Neural crest cell (in vitro differentiated cells): ENCODE measurements at places on chromosomes 3 and 15. TPM values are rescaled to one million over a fixed set of nuclear protein-coding genes. Genes with fewer than 3 reads are reported as not detected.

The IGSF11 gene
- total RNA-seq = 1.3 and 2.2 TPM in 2 replicates

The DISP2 gene
- total RNA-seq = 2.0 and 3.1 TPM in 2 replicates

The SHC4 gene
- total RNA-seq = 4.9 and 5.0 TPM in 2 replicates

The ADIPOQ gene
- total RNA-seq = not detected in 2 replicates

The EXD1 gene
- total RNA-seq = not detected in 2 replicates

The EPB42 gene
- total RNA-seq = not detected in 2 replicates

The GOLGA8G gene
- not detected in 2 replicates for total RNA-seq

The WNT5A gene
- total RNA-seq = 14.4 and 14.7 TPM in 2 replicates

The IQCF6 gene
- not detected in 2 replicates for total RNA-seq

The FES gene
- 2.8 TPM in 2 replicates for total RNA-seq

The TMCO5A gene
- total RNA-seq = not detected in 2 replicates

The SEMA6D gene
- 11.1 and 11.8 TPM in 2 replicates for total RNA-seq

The KNG1 gene
- not detected in 2 replicates for total RNA-seq

The PTPN9 gene
- total RNA-seq = 41.1 and 42.0 TPM in 2 replicates

The LNP1 gene
- total RNA-seq = 6.9 TPM in 2 replicates

The PTPRG gene
- 38.0 and 41.2 TPM in 2 replicates for total RNA-seq

The HDC gene
- total RNA-seq = 2.6 and 3.5 TPM in 2 replicates

The BUB1B gene
- total RNA-seq = 95.8 and 96.6 TPM in 2 replicates

The GRM7 gene
- total RNA-seq = 0.89 and 1.5 TPM in 2 replicates

The ITGA11 gene
- total RNA-seq = 0.18 and 0.51 TPM in 2 replicates

The POLR2H gene
- 94.5 and 98.9 TPM in 2 replicates for total RNA-seq

The ST8SIA2 gene
- 25.5 and 27.4 TPM in 2 replicates for total RNA-seq

The COPG1 gene
- 116 and 122 TPM in 2 replicates for total RNA-seq

The LRRN1 gene
- total RNA-seq = 77.6 and 85.2 TPM in 2 replicates

The ZWILCH gene
- 30.9 and 32.1 TPM in 2 replicates for total RNA-seq

The CADPS gene
- 8.5 and 9.3 TPM in 2 replicates for total RNA-seq

The RHOA gene
- total RNA-seq = 354 and 361 TPM in 2 replicates

The EPHB3 gene
- total RNA-seq = 9.7 and 13.4 TPM in 2 replicates

The PEX11A gene
- 7.2 and 7.9 TPM in 2 replicates for total RNA-seq

The OR5H14 gene
- total RNA-seq = not detected in 2 replicates

The COMMD2 gene
- 56.8 and 57.6 TPM in 2 replicates for total RNA-seq

The FBXW12 gene
- total RNA-seq = 0.44 and 0.68 TPM in 2 replicates

The IL12A gene
- 0.30 and 0.54 TPM in 2 replicates for total RNA-seq

The TMEM158 gene
- 10.6 and 10.7 TPM in 2 replicates for total RNA-seq

The INSYN1 gene
- 9.5 and 9.6 TPM in 2 replicates for total RNA-seq

The AMIGO3 gene
- 0.89 and 0.96 TPM in 2 replicates for total RNA-seq

The ARHGEF3 gene
- total RNA-seq = 4.2 and 4.3 TPM in 2 replicates

The ZNF710 gene
- total RNA-seq = 60.3 and 64.4 TPM in 2 replicates

The DPP8 gene
- total RNA-seq = 26.1 and 26.2 TPM in 2 replicates

The RPUSD3 gene
- 55.2 and 58.0 TPM in 2 replicates for total RNA-seq

The GLDN gene
- 1.7 and 2.4 TPM in 2 replicates for total RNA-seq

The SMCO1 gene
- total RNA-seq = not detected in 2 replicates

The LRRIQ4 gene
- 0.12 and 0.16 TPM in 2 replicates for total RNA-seq

The MESP1 gene
- 1.2 and 2.3 TPM in 2 replicates for total RNA-seq

The RBP2 gene
- total RNA-seq = not detected in 2 replicates

The VIPR1 gene
- total RNA-seq = 0.63 TPM in 1 of 2 replicates, not detected in the other

The TEX55 gene
- not detected in 2 replicates for total RNA-seq

The MEX3B gene
- 49.5 and 51.7 TPM in 2 replicates for total RNA-seq

The SLC24A5 gene
- total RNA-seq = 0.16 TPM in 1 of 2 replicates, not detected in the other

The TRANK1 gene
- total RNA-seq = 8.9 and 11.3 TPM in 2 replicates

The ONECUT1 gene
- total RNA-seq = 36.5 and 41.6 TPM in 2 replicates

The CHRD gene
- total RNA-seq = 3.2 and 4.0 TPM in 2 replicates

The CLDN1 gene
- 0.14 and 0.39 TPM in 2 replicates for total RNA-seq

The CNTN3 gene
- total RNA-seq = 0.50 and 0.61 TPM in 2 replicates

The GOLGA8Q gene
- total RNA-seq = not detected in 2 replicates

The FANCD2OS gene
- not detected in 2 replicates for total RNA-seq

The CLDN11 gene
- 1.8 and 2.0 TPM in 2 replicates for total RNA-seq

The RASGRP1 gene
- 1.6 and 1.8 TPM in 2 replicates for total RNA-seq

The SI gene
- total RNA-seq = not detected in 2 replicates
